Suppressor macrophage (primary cell): ENCODE measurements at places on chromosomes 1 and 21.
A peak's percentile ranks its signal among the peaks of the same experiment; 100 is the strongest.

- DNase-seq = peak; percentile 33
These were observed 30.5 kb downstream of the ZBTB8OS start for GRCh38 chr1:32619701-32620485.

GRCh38 chr21:29786496-29787360, 153.1 kb downstream of the GRIK1 start:
- DNase-seq = peak; percentile 68

GRCh38 chr1:42979896-42980800, 21.5 kb upstream of the SLC2A1 start:
- DNase-seq = peak; percentile 79

GRCh38 chr1:80825067-80825466, 975.7 kb upstream of the ADGRL2 start:
- no peak for DNase-seq

- no peak for DNase-seq
These were observed 33.3 kb upstream of the DEGS1 start for GRCh38 chr1:224149709-224150108.

- peak; percentile 61 for DNase-seq
These were observed 11.7 kb downstream of the CD2 start for GRCh38 chr1:116765962-116766361.

DNA sequence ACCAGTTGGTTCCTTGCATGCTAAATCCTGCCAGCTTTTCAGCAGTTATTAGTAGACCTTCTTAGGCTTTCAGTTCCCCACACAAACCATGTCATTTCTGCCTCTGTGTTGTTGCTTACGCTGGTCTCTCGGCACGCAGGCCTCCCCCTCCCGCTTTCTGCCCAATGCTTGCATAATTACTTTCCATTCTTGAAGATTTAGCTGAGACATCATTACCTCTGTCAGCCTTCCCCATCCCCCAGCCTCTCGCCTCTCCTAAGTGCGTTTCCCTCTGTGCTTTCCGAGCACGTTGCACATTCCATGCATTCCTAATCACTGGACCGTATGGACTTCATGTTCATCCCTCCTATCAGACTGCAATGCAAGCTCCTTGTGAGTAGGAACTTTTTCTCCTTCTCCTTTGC, 26.8 kb downstream of the TSHB start:
- DNase-seq = peak; percentile 82

GRCh38 chr21:45219517-45219916, 68.2 kb downstream of the POFUT2 start:
- no peak for DNase-seq

DNA sequence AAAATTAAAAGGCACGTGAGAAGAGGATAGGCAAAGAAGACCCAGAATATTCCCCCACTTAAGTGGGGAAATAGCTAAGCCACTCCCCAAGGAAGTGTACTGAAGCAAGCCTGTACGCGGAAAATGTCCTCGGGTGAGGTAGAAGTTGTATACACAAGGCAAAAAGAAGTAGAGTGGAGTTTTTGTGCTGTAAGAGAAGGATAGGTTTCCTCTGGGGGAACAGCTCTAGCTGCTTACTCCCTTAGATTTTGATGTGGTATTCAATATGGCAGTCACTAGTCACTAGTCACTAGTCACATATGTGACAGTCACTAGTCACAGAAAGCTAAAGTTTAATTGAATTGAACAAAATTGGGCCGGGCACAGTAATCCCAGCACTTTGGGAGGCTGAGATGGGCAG, 7.6 kb downstream of the TXNIP start:
- no peak for DNase-seq

- no peak for DNase-seq
These were observed 24.1 kb downstream of the KCNA3 start for GRCh38 chr1:110650609-110651008.

GRCh38 chr1:62221171-62221570, 26.5 kb downstream of the L1TD1 start:
- no peak for DNase-seq

DNA sequence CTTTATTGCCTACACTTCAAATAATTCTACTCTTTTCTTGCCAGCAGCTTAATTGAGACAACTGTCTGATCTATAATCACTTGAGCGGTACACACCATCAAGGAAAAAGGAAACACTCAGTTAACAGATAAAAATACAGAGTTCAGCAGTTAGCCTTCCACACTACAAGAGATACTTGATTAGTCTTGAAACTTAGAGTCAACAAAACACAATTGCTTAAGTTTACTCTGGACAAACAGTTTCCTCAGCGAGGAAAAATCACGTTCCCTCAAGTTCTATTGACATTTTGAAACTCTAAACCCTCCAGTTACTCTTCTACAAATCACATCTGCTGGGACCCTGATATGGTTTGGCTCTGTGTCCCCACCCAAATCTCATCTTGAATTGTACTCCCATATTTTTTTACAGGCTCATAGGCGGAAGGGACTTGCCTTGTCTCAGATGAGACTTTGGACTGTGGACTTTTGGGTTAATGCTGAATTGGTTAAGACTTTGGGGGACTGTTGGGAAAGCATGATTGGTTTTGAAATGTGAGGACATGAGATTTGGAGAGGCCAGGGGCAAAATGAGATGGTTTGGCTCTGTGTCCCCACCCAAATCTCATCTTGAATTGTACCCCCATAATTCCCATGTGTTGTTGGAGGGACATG, 140.4 kb downstream of the CDC7 start:
- no peak for DNase-seq

GRCh38 chr1:68228851-68229250, 3.5 kb downstream of the WLS start:
- DNase-seq = no peak

DNA sequence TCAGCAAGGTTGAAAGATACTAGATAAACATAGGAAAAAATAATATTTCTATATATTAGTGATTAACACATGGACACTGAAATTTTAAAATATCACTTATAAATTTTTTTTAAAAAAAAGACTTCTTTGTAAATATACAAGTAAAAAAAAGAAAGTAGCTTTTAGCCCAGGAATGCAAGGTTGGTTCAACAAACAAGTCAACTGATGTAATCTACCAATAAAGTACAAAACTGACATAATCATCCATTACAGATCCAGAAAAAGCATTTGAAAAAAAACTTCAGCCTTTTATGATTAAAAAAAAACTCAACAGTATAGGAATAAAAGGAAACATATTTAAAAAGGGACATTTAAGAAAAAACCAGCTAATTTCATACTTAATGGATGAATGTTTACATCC, 48.4 kb downstream of the TRMT1L start:
- peak; percentile 11 for DNase-seq
